ENCODE measurements at places on chromosomes 16 and 17.

GRCh38 chr16:14500791-14501190 lies 129.3 kb downstream of the PARN start:
- DNase-seq: no peak

DNA sequence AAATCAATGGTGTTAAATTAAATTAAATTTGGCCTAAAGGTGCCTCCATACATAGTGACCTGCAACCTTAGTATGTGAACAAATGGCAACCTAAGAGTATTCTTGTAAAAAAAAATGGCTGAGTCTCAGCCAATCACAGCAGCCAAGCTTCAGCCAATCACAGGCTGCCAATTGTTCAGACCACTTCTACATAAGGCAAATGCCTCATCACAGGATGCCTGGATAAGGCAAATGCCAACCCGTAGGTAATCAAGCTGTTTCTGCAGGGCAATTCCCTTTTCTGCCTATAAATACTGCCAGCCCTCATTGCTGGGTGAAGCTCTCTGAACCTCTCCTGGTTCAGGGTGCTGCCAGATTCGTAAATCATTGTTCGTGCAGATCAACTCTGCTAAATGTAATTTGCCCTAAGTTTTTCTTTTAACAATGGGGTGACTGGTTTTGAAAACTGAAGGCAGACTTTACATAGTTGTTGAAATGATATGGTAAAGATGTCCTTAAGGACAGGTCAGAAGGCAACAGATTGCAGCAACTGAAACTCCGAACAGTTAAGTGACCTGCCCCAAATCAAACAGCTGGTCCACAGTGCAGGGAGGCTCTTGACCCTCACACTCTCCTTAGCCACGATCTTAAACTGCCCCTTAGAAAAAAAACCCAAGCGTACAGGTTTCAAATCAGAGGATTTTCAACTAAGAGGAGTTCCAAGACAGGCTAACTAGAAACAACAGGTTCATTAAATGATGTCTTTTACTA lies 50.3 kb downstream of the N4BP1 start:
- DNase-seq: no peak

DNA sequence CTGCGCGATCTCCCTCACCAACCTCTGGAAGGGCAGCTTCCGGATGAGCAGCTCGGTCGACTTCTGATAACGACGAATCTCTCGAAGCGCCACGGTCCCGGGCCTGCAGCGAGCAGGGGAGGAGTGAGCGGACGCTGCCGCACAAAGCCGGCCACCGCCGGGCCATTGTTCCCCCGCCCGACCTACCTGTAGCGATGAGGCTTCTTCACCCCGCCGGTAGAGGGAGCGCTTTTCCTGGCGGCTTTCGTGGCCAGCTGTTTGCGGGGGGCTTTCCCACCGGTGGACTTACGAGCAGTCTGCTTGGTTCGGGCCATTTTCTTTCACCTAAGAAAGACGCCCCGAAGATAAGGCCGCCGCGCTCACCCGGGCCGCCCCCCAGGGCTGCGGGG lies 5.8 kb upstream of the UNK start:
- DNase-seq: no peak

GRCh38 chr16:85571563-85571812 lies 41.6 kb upstream of the GSE1 start:
- no peak for DNase-seq

- DNase-seq: peak; percentile 49
Measured at GRCh38 chr16:57479976-57480753, 6.1 kb downstream of the DOK4 start.

GRCh38 chr17:51585514-51586104 lies 325.3 kb downstream of the UTP18 start:
- no peak for DNase-seq

DNA sequence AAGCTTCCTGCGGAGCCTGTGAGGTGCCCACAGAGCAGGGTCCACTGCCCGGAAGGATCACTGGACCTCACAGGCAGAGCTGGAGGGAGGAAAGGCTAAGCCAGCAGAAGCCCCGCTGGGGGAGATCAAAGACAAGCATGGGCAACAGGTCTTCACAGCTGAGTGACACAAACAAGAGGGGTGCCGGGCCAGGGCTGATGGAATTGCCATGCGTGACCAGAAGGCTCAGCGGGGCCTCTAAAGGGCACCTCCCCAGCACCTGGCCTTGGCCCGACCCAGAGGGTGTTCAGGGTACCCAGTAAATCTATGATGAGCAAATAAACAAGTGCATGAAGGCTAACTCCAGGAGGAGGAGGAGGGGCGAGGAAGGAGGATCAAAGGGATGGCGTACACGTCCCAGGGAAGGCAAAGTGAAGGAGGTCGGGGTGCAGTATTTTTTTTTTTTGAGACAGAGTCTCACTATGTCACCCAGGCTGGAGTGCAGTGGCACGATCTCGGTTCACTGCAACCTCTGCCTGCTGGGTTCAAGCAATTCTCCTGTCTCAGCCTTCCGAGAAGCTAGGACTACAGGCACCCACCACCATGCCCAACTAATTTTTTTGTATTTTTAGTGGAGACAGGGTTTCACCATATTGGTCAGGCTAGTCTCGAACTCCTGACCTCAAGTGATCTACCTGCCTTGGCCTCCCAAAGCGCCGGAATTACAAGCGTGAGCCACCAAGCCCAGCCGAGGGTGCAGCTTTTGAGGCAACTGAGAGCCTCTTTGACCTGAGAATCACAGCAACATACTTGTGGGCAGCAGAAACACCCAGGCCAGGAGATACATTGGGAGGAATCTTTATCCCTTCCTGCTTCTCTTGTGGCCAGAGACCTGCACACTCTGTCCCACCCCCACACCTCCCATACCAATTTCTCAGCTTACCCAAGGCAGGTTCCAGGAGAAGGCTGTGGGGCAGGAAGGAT lies 16.1 kb upstream of the EXOC7 start:
- DNase-seq: no peak

DNA sequence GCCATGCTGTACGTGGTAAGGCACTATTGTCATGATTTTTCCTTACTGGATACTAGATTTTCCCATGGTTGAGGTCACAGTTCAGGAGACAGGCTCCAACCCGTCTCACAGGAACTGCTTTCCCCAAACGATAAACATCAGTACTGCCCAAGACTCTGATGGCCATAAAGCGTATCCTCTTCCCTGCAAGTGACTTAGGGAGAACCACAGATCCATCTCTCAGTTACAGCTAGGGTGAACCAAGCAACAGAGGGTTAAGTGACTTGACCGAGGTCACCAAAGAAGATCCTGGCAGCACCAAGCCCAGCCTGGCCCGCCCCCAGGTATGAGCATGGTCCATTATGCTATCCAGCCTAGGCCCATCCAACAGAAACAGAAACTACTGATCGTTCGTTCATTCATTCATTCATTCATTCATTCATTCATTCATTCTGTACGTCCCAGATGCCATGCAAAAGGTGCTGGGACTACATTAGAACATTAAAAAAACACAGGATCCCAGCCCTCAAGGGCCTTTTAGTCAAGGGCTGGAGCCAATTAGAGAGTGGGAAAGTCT lies 31.0 kb downstream of the MYH11 start:
- no peak for DNase-seq

DNA sequence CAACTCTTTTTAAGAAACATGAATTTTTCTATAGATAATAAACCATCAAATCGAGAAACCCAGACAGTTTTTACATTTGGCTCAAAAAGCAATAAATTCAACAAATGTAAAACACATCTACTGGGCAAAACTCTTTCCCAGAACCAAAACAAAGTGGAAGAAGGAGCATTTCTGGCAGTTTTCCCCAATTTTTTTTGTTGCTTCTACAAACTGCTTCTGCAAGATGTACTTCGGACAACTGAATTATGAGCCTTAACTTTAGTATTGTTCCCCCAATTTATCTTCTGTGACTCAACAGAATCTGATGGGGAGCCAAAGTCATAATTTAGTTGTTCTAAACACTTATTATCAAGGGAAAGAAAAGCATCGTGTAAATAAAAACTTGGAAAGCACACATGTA lies 1047.2 kb downstream of the CDH11 start:
- no peak for DNase-seq

GRCh38 chr17:43927060-43927864 lies 15.0 kb downstream of the PPY start:
- no peak for DNase-seq

DNA sequence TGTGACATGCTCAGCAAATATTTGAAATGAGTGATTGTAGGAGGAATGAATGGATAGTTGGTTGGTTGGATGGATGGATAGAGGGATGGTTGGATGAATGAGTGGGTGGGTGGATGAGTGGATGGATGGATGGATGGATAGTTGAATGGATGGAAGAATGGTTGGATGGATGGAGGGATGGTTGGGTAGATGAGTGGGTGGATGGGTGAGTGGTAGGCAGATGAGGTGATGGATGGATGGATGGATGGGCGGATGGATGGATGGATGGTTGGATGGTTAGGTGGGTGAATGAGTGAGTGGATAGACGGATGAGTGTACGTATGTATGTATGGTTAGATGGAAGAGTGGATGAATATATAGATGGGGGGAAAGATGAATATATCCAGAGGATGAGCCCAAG lies 137.7 kb downstream of the RBFOX1 start:
- no peak for DNase-seq

- peak; percentile 94 for DNase-seq
Measured at GRCh38 chr17:79951361-79952264, 84.1 kb downstream of the TBC1D16 start.

DNA sequence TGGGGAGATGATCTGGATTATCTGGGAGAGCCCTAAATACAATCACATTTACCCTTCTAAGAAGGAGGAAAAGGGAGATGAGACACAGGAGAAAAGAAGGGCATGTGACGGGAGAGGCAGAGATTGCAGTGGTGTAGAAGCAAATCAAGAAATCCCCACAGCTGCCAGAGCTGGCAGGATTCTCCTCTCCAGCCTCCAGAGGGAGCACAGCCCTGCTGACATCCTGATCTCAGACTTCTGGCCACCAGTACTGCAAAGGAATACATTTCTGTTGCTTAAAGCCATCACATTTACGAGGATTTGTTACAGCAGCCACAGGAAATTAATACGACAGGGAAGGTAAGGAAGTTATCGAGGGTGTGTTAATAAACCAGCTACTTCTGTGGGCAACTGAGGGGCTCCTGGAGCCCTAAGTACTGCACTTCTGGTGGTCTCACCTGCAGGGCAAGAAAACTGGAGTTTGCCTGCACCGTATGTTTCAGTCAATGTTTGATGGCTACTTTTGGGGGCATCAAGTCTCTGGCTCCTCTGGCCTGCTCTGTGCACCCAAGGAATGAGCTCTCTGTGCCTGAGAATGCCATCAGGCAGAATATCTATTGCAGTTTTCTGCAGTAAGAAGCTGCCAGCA lies 22.9 kb upstream of the CDH13 start:
- peak; percentile 59 for DNase-seq

- no peak for DNase-seq
Measured at GRCh38 chr16:85441189-85441889, 171.8 kb upstream of the GSE1 start.

- no peak for DNase-seq
Measured at GRCh38 chr17:61456688-61457225, 4.5 kb downstream of the TBX4 start.

DNA sequence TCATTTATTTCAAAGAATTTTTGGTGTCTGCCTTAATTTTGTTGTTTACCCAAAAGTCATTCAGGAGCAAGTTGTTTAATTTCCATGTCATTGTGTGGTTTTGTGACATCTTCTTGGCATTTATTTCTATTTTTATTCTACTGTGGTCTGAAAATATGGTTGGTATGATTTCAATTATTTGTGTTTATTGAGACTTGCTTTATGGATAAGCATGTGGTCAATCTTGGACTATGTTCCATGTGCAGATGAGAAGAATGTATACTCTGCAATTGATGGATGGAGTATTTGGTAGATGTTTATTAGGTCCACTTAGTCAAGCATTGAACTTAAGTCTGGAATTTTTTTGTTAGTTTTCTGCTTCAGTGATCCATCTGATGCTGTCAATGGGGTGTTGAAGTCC lies 383.0 kb downstream of the PMP22 start:
- DNase-seq: no peak

DNA sequence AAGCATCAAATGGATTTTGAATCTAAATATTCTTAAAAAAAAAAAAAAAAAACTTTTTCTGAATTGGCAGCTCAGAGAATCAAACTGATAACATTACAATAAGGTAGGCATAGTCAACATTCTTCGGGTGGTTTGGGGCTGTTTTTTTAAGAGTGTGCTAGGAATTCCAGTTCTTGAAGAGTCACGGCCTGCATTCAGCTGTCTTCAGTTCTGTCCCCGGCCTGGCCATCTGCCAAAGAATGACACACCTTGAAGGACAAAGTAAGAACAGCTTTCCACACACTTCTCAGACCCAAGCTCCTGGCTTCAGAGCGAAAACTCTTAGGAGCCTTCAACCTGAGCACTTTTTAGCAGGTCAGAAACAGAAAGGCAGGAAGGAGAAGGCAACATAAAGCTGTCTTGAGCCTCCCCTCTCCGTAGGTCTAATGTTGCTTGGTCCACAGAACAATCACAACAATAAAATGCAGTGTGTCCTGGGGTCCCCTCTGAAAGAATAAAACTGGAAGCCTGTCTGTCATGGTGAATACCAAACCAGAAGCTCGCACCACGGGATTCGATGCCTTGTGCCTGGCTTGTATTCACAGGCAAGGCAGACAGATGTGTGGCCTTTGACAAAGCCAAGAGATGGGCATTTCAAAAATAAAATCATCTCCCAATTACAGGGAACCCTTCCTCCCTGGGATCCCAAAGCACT lies 524.4 kb upstream of the ZFHX3 start:
- peak; percentile 4 for DNase-seq

GRCh38 chr16:21175397-21175796 lies 16.9 kb downstream of the LDAF1 start:
- DNase-seq: no peak

- no peak for DNase-seq
Measured at GRCh38 chr17:76568811-76569221, 16.8 kb downstream of the ST6GALNAC2 start.

GRCh38 chr17:57875290-57876022 lies 25.6 kb upstream of the MRPS23 start:
- DNase-seq: peak; percentile 95

DNA sequence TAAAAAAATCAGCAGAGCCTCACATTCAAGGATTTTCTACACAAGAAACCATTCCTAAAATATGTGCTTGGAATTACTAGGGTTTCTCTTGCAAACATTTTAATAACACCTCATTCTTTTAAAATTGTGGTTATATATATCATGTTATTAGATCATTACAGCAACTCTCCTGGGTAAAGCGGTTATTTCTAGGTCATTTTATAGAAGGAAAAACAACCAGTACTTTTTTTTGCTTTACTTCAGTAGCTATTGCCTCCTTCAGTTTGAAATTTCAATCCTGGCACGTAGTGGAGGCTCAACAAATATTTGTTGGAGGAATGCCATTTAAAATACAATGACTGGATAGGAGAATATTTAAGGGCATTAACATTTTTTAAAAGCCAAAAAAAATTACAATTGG lies 220.6 kb downstream of the CDRT15L2 start:
- DNase-seq: no peak
